ENCODE measurements at places on chromosomes 3 and 15.

- no peak for DNase-seq
These were observed 50.0 kb downstream of the POLR2M start for GRCh38 chr15:57756466-57756865.

GRCh38 chr3:160296591-160296990 lies 71.4 kb downstream of the C3orf80 start:
- no peak for DNase-seq

- DNase-seq: no peak
These were observed 6.6 kb upstream of the HESX1 start for GRCh38 chr3:57206423-57206822.

DNA sequence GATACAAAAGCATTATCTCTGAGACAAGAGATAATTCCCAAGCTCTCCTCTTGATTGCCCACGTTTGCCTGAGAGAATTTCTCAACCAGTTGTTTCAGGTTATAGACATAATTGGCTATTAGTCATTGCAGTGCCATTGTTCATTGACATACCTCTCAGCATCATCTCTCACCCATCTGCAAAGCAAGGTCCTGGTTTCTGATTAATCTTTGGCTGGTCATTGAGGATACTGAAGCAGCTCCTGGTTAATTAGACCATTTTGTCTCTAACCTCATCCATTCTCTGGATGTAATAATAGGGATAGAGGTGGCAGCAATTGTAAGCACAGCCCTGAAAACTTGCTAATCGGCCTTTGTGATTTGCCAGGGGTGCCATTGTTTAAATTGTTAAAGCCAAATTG lies 104.2 kb downstream of the CNTN6 start:
- no peak for DNase-seq

DNA sequence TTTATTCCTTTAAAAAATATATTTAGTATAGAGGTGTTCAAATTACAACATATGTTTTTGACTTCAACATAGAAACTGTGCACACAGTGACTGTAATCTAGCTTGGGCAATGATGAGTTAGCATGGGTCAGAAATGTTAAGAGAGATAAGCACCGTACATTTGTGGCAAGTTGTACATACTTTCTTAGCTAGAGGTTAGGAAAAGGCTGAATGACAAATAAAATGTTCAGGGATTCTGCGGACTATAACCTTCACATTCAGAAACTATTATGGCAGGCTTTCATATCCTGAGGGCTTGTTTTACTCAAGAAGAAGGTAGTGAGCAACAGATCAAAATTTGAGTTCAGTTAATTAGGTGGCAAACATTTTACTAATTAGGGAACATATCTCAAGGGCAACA lies 379.7 kb upstream of the EPHA6 start:
- DNase-seq: no peak

DNA sequence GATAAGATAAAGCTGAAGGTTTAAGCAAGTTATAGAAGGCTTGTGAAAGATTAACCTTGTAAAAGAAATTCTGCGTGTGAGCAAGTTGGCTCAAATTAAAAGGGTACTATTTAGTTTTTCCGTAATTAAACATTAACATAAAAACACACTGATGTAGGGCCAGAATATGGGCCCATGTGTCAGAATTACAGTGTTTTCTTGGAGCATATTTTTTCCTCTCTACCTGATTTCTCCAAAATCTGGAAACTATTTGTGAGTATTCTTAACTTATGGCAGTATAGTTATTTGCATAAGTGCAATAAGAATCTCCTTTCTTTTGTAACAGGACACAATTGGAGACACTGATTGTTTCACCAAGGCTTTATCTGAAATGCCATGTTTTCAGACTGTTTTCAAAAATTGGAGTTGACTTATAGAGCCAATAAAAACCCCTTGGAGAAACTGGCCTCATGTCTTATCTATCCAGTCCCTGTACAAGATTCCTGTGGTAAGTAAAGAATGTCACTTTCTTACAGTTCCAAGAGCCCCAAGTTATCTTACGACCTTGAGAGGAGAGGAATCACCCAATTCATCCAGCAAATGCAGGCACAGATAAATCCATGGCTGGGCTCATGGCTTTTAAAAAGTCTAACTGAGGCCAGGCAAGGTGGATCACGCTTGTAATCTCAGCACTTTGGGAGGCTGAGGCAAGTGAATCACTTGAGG lies 47.8 kb upstream of the P2RY1 start:
- no peak for DNase-seq

DNA sequence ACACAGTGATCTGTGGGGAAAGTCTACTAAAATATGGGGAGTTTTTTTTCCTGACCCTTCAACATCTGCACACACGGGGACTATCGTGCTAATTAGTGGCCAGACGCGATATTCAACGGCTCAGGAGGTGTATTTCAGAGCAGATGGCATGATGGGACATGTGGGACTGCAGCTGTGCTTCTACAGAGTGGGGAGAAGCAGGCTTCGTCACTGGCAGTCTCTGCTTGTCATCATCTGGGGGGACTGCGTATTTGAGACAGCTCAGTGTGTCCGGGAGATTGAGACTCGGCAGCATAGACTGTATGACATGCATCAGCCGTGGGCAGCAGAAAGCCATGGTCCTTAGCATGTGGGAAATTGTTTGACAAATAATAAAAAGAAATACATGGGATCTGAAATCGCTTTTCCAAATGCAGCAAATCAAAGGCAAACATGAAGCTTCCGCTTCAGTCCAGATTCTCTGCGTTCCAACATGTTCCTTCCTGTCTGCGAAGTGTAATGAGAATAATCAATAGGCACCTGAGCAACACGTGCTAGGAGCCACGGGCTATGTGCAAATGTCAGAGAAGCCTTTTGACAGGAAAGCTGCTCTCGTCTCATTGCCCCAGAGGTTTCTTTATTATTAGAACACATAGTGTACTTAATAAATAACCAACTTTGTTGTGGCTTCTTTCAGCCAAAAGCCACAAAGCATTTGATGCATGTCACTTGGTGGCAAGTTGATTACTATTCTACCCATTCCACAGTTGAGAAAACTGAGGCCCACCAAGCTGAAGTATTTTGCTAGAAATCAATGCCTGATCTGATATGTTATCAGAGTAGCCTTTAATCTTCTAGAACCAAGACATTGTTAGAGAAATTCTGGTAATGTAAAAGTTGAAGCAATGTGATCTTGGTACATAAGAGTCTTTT lies 276.3 kb downstream of the RYR3 start:
- no peak for DNase-seq

DNA sequence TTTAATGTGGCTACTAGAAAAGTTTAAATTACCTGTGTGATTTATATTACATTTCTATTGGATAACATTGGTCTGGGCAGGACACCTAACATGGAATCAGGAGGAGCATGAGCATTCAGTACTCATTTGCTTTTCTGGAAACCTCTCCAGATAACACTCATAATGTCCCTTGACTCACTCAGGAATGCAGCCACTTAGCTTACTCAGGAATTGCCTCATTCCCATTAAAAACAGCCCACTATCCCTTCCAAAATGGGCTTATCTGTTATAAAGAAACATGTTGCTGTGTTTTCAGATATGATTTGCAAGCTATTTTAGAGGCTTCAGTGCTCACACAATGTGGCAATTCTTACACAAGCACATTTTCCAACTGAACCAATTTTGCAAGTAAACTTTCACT lies 17.1 kb downstream of the GBE1 start:
- DNase-seq: no peak

DNA sequence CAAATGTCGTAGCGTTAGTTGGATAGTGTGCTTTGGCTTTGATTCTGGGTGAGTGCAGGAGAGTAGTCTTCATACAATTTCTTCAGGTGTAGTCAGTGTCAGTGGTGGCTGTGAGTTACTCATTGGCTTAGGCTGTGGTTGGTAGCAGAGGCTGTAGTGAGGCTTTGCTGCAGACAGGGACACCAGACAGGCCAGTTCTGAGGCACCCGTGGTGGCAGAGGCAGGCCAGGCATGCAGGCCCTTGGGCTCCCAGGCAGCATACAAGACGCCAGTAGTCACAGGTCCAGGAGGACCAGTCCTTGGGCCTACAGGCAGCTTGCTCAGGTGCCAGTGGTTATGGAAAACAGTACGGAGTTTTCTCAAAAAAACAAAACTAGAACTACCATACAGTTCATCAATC lies 61.3 kb downstream of the DMXL2 start:
- no peak for DNase-seq

- DNase-seq: no peak
These were observed 23.7 kb upstream of the SFMBT1 start for GRCh38 chr3:53069422-53070068.

- DNase-seq: no peak
These were observed 418.9 kb upstream of the NAALADL2 start for GRCh38 chr3:174440253-174440701.

DNA sequence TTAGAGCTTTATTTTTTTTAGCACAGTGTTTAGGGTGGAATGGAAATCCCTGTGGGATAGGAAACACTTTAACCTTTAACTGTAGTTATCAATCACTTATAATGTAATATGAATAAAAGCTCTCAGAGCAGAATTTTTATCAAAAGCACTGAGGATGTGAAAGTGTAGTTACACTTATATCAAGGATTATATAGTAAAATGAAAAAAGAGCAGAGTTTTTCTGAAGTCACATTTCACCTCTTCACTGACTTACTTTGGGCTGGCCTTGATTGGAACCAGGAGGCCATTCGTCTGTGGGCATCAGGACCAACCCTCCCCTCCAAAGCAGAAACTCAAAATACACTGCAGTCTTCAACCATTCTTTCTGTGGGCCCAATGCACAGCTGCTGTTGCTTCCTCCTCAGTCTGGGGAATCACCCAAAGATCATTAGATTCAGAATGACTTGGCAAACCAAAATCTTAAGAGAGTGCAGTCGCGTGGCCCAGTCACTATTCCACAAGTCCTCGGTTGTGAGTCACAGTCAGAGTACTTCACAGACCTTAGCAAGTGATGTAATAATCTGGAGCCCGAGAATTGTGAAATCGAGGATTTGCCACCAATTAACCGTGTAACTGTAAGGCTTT lies 132.6 kb upstream of the COL8A1 start:
- no peak for DNase-seq

GRCh38 chr3:155556531-155556930 lies 188.3 kb downstream of the PLCH1 start:
- no peak for DNase-seq

DNA sequence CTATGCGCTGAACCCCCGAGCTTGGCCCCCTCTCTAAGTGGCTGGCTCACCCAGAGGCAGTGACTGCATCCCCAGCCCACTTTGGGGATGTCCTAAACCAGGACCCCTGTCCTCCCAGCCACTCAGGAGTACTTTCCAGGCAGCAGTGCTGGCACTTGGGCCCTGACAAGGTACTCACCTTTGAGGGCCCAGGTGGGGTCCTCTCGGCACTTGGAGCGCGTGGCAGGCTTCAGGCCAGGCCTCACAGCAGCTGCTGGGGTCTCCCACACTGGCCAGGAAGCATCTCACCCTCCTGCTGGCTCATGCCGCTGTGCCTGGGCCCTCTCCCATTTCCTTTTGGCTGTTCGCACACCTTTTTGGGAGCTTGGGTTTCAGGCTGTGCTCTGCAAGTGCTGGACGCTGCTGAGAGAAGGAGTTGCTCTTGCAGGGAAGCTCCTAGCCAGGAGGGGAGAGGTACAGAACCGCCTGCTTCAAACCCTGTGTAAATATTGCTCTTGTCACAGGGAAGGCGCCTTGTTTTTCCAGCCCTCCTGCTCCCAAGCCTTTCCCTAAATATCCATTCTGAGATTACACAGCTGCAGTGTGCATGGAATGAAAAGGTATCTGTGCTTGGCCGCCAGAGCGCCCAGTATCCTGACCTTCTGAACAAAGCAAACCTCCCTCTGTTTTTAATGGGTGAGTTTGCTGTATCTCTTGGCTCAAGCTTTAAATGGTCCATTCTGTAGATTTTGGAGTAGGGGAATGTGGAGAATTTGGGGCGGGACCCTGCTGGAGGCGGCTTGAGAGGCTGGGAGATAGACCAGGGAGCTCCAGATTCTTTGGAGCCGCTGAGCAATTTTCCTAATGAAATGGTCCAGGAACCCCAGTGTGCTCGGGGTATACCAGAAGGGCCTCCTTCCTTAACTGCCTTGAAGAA lies 45.6 kb downstream of the DNASE1L3 start:
- DNase-seq: no peak

- no peak for DNase-seq
These were observed 293.7 kb downstream of the ARPP21 start for GRCh38 chr3:35932995-35933394.

GRCh38 chr15:98694161-98694560 lies 45.8 kb downstream of the IGF1R start:
- no peak for DNase-seq

DNA sequence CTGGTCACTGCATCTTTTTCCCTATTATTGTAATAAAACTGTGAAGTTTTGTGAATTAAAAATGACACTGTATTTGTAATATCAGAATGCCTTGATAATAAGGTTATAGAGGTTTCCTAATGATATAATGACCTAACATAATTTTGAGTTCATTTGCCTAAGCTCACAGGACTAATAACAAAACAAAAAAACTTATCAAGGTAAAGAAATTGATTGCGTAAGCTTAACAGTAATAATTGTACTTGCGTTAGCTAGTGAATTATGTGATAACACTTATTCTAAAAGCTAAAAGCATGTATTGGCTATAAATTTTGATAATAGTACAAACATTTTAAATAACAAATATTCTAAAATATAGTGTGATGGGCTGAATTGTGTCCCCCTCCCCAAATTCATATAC lies 112.6 kb downstream of the LEKR1 start:
- DNase-seq: no peak

DNA sequence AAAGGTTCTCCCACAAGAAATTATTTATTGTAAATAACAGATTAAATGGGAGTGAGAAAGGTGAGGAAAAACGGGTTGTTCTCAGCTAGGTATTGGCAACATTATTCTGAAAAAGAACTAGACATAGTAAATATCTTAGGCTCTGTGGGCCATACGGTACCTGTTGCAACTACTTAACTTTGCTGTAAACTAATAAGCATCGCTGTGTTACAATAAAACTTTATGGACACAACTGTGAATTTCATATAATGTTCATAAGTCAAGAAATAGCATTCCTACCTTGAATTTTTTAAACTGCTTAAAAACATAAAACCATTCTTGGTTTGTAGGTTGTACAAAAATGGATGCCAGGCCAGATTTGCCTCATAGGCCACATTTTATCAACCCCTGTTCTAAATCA lies 183.9 kb downstream of the TBC1D5 start:
- no peak for DNase-seq

DNA sequence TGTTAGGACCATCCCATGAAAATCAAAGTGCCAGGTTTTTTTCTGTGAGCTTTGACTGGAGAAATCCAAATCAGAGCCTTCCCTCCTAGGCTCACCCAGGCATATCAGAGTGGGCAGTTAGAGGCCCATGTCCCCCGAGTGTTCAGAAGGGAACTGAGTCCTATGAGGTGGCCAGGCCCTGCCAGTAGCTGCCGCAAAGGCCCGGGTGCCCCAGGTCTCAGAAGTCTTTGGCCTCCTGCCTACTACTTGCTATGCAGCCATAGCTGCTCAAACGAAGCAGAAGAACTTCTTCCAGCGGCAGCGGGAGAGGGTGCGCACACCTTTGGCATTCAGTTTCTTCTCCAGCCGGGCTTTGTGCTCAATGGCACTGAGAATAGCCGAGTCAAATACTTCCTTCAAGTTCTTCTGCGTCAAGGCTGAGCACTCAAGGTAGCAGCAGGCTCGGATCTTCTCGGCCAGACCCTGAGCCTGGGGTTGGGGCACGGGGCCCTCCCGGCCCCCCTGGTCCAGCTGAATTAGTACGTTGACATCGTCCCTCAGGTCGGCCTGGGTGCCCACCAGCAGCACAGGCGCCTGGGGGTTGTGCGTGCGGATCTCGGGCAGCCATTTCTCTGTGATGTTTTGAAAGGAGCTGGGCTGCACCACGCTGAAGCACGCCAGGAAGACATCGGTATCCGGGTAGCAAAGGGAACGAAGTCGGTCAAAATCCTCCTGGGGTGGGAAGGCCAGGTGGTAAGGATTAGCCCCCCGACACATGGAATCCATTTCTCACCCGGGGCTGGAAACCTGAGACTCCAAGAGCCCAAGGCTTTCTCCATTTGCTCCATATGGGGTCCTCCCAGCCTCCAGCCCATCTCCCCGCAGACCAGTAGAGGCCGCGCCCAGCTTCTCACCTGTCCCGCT lies 992 bp downstream of the RHOV start:
- DNase-seq: no peak

Measured in cortex of kidney (tissue), 1 donor.